ENCODE measurements at places on chromosomes 7 and 10.

DNA sequence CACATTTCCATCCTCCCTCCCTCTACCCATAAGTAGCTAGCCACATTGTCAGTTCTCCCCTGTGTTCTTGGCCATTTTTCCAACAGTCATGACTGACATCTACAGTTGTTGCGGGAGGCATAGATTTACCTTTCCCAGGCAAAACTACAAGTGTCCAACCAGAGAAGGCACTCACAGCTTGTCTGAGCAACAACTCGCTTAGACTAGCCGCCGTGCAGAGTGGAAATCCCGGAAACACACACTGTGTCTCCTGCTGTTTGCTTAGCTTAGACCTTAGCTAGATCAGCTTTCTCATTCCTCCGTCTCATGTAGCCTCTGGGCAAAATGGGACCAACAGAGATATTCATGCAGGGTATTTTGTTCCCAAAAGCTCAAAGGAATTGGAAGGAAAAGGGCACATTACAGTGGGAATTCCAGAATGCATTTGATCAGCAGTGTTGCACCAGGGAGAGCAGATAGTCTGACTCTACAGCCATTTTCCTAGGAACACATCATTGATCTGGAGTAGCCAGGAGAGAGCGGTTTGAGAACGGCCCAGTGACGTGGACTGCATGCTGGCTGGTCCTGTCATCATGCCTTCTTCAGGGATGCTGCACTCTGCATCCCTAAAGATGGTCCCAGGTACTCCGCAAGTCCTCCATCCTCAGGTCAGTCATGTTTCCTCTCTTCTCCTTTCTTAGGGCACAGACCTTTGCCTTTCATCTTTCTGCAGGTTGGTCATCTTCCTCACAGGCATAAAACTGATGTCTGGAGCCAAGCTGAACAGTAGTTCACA lies 89.4 kb downstream of the C10orf90 start:
- no peak for DNase-seq

DNA sequence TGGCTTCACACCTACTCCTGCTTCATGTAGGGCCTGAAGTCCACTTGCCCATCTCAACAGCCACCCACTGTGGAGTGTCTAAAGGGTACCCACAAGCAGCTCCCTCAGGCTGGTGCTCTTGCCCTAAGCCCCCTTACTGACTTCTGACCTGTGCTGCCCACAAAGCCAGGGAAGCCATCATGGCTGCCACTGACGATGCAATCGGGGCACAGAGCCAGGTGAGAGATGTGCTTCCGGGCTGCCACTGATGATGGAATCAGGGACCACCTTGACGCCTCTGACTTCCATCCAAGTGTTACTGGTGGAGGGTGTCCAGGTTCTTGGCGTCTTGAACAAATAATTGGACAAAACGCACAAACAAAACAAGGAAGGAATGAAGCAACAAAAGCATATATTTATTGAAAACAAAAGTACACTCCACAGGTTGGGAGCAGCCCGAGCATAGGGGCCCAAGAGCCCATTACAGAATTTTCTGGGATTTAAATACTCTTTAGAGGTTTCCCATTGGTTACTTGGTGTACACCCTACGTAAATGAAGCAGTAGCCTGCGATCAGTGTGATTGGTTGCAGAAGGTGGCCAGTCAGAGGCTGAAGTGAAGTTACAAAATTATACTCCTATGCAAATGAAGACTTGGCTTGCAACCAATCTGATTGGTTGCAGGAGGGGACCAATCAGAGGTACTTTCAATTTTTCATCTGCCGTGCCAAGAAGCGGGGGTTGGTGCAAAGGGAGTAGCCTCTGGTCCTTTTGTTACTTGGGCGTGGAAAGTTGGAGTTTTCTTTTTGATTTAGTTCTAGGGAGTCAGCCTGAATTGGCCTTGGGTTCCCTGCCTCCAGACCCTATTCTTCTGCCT lies 4.5 kb downstream of the CPA2 start:
- DNase-seq: no peak

GRCh38 chr10:111556666-111557065 lies 479.8 kb downstream of the ADRA2A start:
- DNase-seq: no peak

DNA sequence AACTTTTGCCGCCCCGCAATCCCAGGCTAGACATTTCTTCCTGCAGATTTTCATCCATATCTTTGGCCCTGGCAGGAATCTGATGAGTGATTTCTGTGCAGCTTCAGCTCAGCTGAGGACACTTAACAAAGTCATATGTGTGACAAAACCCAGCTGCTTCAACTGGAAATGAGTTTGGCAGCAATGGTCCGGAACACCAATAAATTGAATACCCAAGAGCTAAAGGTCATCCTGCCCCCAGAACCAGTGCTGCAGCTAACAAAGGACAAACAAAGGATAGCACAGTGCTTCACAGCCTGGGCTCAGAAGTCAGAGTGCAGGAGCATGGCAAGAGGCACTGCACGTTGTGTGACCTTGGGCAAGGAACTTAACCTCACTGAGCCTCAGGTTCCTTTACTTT lies 40.0 kb upstream of the TRIL start:
- no peak for DNase-seq

DNA sequence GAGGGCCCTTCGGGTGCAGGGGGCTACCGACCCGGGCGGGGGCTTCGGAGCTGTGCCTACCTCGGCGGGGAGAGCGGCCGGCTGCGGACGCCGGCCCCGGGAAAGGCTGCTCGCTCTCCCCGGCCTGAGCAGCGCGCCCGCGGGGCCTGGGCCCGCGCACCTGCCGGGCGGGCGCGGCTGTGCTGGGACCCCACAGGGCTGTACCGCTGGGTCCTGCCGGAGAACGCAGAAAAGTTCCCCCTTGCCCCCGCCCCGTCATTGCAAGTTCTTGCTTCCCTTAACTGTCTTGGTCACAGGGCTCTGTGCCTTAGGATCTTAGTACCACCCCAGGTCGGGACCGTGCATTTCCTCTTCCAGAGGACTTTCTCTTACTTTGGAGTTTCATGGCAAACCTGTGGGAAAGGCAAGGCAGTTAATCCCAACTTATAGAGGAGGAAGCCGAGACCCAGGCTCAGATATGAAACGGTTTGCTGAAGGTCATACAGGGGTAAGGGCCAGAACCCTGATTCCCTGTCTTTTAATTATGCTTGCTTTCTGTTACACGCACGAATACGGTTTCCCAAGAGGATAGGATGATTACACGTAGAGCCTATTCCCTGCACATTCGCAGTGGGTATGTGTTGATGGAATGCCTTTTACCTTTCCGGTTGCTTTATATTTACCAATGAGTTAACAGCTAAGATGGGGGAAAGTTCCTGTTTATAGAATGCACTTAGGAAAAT lies 652 bp downstream of the PCGF5 start:
- DNase-seq: peak; percentile 30

- no peak for DNase-seq
Observed at GRCh38 chr10:413662-414071, 275.8 kb downstream of the DIP2C start.

- DNase-seq: no peak
Observed at GRCh38 chr10:10477844-10478243, 539.8 kb upstream of the CELF2 start.

DNA sequence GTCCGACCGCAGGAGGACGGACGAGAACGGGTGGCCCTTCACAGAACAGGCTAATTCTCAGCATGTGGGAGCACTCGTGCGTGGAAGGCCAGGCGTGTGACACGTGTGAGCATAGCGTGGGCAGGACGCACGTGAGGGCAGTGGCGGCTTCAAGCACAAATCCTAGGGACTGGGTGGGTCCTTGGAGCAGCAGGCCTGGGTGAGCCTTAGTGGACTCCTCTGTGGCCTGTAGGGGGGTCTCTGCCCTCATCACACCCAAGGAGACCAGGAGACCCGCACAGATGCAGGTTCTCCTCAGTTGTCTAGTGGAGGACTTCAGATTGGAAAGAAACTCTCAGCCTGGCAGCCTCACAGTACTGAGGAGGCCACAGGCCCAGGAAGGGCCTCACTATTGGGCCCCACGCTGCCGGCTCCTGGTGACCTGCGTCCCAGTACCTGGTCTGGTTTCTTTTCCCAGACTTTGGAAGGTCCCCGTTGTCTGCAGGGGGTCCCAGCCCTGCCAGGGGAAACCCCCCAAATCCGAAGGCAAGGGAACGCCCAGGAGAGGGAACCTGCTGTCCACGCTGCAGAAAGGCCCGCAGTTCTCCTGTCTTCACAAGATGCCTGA lies 49.1 kb upstream of the FAM20C start:
- DNase-seq: no peak

DNA sequence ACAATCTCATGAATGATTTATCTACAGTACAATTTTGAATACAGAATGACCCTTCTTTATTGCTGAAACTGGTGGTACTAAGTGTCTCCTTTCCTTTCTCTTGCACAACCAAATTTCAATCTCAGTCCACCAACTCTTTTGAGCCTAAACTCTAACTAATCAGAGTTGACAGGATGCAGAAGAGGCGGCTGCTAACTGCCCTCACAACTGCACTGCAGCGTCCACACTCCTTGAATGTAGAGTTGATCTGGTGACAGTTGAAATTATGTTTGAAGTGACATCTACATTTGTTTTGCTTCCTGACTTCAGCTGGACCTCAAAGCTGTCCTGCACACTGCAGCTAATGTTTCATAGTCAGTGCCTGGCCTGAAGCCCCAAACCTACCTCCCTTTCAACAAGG lies 139.6 kb downstream of the ZMYND11 start:
- DNase-seq: no peak

- DNase-seq: no peak
Observed at GRCh38 chr10:122316224-122316884, 45.3 kb downstream of the BTBD16 start.

- no peak for DNase-seq
Observed at GRCh38 chr10:44984671-44985101, 6.1 kb upstream of the DEPP1 start.

GRCh38 chr7:76423666-76424412 lies 911 bp upstream of the ZP3 start:
- DNase-seq: no peak

All from CD4-positive, alpha-beta T cell treated with Interleukin-15 for 1 hour (primary cell).